ENCODE measurements at places on chromosomes 5 and 9.
A peak's percentile ranks its signal among the peaks of the same experiment; 100 is the strongest.

GRCh38 chr5:67020096-67020615 lies 176.4 kb downstream of the CD180 start:
- DNase-seq = no peak

GRCh38 chr5:155353231-155353630 lies 339.7 kb downstream of the KIF4B start:
- no peak for DNase-seq

DNA sequence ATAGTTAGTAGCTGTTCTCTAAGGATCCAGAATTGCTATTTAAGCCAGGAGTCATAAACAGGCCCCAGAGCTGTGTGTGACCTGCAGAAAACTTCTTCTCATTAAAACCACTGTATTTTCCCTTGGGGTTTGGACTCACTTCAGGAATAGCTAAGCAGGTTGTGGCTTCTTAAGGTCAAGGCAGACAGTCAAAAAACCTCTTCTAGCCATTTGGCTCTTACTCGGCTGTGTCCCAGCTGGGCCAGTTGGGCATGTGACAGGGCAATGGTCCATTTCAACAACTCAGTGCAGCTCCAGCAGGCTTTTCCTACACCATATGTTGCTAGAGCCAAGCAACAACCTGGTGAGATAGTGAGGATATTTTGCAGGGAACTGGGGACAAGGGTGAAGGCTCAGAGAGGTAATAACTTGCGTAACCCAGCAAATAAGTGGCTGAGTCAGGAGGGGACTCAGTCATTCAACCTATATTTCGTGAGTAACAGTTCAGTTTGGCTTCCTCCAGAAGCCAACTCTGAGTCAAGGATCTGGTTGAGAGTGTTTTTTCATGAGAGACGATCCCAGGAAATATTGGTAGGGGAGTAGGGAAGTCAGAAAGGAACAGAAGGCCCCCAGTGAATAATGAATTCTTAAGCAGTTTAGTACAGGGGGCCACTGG lies 115.4 kb upstream of the PPP2R2B start:
- no peak for DNase-seq

DNA sequence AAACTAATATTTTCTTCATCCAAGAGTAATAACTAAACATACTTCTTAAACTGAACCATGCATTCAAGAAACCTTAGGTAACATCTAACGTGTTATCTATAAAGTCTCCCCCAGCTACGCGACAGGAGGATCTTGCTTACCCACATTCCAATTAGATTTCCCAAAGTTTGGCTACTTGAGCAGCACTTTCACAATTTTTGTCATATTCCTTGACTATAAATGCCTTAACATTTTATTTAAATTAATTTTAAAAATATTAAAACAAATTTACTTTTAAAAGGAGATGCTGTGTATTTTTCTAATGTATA lies 25.3 kb upstream of the IFNE start:
- no peak for DNase-seq

DNA sequence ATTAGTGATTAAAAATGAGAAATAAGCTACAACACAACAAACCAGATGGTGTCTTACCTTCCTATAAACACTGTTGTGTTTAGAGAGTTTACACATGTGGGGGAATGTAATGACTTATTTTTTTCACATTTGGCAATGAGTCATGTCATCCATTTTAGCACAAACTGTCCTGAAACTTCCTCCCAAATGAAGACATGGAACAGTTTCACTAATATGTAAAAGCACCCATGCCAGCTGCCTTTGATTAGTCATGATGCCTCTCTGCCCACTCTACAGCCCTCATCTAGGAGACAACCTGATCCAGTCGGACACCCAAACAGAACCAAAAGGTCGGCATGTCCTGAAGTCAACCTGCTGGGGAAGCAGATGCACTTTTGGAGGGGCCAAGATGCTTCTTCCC lies 98.2 kb downstream of the SEMA5A start:
- no peak for DNase-seq

- peak; percentile 96 for DNase-seq
Measured at GRCh38 chr9:33076046-33077004, at the start of gene SMU1. SMU1 (minus strand) TSS chr9:33076674; CDS start chr9:33076608, 66 bp downstream.
